ENCODE measurements at places on chromosomes 12 and 14.

- no peak for DNase-seq
Observed at GRCh38 chr12:95529693-95530225, 21.5 kb downstream of the USP44 start.

GRCh38 chr12:24922090-24922489, 26.8 kb downstream of the BCAT1 start:
- DNase-seq = no peak

DNA sequence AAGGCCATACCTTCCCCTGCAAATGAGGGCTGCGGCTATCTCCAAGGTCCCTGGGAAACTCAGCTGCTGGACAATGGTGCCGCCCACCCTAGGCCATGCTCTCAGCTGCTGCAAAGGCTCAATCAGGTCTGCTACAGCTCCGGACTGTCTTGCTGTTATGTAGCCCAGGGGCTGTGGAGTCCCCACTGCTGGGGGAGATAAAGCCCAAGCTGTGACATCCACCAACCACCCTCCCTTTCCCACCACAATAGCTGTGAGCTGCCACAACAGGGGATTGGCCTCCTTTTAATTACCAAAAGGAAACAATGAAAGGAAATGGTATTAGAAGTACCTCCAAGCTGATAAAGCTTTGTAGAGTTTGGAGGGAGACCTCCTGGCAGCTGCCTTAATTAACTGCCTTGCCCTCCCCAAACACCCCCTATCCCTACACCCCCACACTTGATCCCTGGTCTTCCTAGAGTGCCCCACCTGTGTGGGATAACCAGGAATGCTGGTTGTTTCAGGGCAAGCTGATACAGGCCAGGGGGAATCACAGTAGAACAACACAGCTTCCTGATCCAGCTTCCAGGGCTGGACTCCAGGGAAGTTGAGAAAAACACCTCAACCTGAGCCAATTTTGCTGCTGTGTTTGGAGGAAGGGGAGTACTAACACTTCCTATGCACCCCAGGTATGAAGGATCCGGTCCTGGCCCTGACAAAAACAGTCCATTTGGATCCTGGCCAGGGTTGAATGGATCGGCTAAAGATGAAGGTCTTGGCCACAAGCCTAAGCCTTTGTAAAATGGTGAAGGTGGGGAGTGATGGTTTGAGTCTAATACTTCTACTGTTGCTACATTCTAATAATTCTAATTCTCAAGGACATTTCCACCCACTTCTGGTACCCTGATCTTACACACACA, at the start of gene VWF:
VWF (minus strand) TSS at position 260 of the 899 bp plus-strand sequence. CDS start 1,474 bp downstream, outside the sequence.
- DNase-seq = no peak

DNA sequence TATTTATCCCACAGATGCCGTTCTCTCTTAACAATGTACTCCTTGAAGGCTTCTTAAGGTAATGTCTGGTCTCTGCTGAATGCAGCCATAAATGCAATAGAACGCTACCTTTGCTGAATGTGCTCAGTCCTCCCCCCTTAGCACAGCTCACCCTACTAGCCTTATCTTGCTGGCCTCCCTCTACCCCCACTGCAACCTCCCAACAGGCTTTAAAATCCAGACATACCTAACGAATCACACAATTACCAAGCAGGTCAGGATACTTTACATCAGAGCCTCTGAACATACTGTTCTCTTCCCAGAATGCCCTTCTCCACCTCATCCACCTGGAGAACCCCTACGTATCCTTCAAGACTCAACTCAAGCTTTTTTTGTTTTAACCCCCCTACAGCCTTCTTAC, 51.0 kb upstream of the CRADD start:
- no peak for DNase-seq

DNA sequence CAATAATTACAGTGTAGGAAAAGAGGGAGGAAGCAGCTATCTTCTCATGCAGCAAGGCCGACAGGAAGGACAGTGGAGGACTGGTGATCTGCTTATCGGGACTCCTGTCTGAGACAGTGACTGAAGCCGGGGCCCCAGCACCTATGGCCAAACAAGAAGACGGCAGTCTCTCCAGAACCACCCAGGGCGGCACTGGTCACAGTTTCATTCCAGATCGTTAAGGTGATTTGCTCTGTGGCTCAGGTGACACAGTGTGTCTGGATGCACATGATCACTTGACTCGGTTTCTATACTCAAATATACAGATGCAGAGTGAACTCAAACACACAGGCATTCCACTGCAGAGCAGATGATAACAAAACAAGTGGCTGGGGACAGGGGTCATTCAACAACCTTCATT, 52.1 kb upstream of the CORO1C start:
- no peak for DNase-seq

- no peak for DNase-seq
Observed at GRCh38 chr12:120652656-120653435, 12.4 kb downstream of the CABP1 start.

- no peak for DNase-seq
Observed at GRCh38 chr14:99728231-99728920, 44.3 kb downstream of the CYP46A1 start.

DNA sequence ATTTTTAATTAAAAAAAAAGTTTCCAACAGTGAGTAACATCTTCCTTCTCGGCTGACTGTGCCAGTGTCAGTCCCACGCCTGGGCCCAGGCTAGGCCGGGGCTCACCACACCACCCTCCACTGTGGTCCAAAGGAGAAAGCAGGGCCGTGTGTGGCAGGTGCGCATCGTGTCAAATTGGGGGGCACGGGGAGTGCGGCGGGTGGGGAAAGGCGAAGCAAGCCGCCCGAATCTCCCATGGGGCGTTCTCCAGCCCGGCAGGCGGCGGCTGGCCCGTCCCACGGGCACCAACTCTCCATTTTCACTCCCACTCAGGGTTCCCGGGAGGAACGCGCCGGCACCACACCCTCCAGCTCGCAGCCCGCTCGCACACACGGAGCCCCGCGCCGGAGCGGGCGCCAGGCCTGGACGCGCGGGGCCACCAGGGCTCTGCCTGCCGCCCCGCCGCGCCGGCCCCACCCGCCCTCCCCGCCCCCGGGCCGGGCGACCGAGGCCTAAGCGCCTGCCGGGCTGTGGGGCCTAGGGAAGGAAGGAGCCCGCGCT, 604 bp downstream of the EEA1 start:
- DNase-seq = peak; percentile 18

DNA sequence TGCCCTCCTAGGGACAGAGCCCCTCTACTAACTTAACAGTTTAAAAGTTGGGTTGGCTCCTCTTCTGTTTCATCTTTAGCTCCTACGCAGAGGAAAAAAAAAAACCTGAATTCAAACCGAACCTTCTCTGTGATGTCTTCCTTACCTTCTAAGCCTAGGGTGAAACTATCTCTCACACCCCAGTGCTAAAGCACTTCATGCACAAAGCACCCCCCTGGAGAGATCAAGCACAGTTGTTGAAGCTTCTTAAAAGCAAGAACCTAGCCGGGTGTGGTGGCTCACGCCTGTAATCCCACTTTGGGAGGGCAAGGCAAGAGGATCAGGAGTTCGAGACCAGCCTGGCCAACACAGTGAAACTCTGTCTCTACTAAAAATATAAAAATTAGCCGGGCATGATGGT, 37.6 kb downstream of the CORO1C start:
- DNase-seq = no peak

DNA sequence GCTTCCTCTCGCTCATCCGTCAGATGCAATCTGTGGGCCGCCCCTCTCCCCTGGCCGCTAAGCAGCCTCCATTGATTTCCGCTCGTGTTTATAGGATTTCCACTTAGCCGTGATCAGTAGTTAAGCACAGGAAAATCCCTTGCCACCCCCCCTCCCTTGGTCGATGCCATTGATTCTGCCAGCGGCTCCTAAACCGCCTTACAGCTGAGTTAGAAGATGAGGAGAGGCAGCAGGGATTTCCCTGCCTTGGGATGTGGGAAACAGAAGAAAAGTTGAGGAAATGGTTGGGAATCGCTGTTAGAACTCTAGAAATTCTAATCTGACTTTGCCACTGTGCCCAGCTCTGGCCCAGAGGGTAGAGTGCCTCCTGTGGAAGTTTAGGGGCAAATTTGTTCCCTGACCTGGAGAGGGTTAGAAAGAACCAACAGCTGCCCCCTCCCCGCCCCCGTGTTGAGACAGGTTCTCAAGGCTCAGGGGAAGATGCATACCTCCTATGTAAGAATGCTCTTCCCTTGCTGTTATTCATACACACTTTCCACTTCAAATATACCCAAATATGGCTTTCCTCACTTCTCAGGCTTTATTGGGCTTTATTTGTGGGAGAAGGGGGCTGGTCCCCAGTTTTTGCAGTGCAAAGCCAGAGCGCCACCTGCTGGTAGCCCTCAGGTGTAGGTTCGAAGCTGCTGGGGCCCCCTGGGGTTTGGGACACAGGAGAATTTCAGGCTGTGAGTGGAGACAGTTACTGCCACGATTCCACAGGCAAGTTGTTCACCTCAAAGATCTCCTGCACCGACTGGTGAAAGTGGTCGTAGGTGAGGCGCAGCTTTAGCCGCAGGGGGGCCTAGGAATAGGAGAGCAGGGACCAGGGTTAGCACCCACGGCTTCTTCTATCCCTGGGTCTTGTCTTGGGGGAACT, 3.2 kb downstream of the THTPA start:
- DNase-seq = no peak

DNA sequence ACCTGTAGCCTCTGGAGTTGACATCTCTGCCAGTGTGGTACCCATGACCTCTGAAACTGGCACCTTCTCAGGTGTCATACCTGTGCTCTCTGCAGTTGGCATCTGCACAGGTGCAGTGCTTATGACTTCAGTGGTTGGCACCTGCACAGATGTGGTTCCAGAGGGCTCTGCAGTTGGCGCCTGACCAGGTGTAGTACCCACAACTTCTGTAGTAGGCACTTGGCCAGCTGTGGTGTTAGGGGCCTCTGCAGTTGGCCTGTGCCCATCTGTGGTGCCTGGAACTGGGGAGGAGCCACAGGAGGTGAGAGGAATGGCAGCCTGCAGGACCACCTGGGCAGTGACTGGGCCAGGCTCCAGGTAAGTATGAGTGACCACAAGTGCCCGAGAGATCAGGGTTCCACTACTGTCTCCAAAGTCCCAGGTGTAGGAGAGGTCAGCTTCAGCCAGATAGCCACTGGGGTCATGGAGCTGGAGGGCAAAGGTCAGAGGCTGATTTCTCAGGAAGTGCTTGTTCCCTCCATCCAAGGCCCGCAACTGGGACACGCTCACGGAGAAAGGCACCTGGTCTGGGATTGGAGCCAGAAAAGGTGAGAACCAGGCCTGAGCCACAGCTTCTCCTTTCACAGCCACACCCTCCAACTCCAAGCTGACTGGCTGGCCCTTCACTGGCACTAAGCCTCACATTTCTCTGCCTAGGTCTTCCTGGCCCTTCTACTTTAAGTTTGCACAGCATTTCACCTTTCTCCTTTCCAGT, 8.6 kb downstream of the PMEL start:
- DNase-seq = no peak

GRCh38 chr12:20950248-20950647, 139.7 kb downstream of the SLCO1B3 start:
- peak; percentile 2 for DNase-seq

DNA sequence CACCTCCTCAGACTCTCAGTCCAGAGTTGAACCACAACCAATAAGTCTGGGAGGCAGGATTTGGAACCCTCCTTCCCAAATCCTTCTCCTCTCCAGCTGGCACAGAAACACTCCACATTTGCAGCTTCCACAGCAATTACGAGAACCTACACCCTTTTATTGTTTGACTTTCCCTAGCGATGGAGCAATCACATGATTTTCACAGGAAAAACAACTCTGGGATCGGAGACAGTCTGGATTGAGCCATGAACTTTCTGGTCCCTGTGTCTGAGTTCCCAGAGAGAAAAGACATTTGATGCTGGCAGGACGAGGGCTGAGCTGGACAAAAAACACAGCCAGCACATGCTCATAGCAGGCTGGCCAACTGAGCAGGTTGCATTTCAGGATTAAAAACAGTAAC, 49.0 kb upstream of the STON2 start:
- no peak for DNase-seq

DNA sequence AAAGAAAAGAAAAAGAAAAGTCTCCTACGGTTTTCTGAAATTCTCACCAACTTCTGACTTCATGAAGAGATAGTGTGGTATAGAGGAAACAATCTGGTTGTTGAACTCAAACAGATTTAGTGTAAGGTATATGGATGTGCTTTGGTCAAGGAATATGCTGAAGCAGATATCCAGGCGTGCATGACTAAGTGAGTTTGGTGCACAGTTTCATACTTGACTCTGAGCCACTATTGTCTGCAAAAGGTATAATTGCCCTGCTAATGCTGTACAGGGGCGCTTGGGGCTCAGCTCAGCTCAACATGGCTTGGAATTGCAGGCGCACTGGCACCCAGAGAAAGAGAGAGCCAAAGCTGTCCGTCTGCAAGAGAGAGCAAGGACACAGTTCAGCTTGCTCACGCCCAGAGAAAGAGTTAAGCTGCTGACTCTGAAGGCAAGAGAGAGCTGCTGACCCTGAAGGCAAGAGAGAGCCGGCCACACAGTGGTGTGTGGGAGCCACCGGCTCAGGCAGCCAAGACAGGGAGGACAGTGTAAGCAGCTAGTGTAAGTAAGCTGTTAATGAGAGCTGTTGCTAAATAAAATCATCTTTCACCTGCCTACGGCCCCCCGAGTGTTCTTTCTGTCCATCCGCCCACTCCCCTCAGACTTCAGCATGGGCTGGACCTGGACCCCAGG, 66.4 kb upstream of the SLC38A4 start:
- DNase-seq = no peak

GRCh38 chr14:66487164-66487563, 993 bp downstream of the CCDC196 start:
- DNase-seq = no peak

DNA sequence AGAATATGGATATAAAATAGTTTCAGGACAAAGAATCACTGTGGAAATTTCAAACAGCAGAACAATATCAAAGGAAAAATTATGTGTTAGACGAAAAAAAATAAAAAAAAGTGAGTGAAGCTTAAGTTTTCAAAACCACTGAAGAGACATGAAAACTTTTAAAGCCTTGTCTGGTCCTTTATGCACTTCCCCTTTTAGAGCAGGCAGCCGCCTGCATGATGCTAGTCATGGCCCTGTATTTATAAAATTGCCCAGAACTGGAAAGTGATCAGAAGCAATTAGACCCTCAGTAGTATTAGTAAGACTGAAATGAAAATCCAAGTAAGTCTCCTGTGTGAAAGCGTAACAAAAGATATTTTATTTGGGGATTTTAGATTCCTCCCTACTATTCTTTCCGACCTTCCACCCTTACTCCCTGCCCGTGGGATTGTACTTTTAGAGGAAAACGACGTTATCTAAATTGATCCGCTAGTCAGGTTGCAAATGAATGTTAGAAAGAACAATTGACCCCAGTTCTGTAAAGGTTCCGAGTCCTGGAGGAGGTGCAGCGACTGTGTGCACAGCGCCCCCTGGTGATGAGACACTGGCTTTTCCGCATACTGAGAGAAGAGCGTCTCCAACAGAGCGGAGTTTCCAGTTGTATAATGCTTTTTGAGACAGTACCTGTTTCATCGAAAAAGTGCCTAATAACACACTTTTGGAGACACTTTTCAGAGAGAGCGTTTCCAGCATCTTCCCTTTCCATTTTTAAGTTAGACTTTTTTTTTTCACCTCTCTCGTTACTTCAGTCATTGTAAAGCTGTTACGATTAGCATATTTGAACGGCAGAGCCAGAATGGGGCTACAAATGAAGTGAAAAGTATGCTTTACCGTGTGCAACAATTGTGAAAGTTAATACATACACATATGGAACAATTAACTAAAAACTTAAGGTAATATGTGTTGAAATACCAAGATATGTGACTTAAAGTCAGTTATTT, 12.4 kb downstream of the MGST1 start:
- no peak for DNase-seq

GRCh38 chr14:74784634-74785033, 21.5 kb downstream of the YLPM1 start:
- no peak for DNase-seq

- no peak for DNase-seq
Observed at GRCh38 chr12:122844366-122844971, 9.2 kb downstream of the HIP1R start.

- no peak for DNase-seq
Observed at GRCh38 chr12:753611-754472, 1.5 kb downstream of the WNK1 start.

- no peak for DNase-seq
Observed at GRCh38 chr14:97107760-97108159, 310.6 kb downstream of the VRK1 start.

Measured in HL-60 (cell line).